Stimulated activated CD8-positive, alpha-beta memory T cell treated with anti-CD3 and anti-CD28 coated beads, Interleukin-4, amount 100 ng/mL, for 48 hours (primary cell): ENCODE measurements at places on chromosomes 16 and 17.

DNA sequence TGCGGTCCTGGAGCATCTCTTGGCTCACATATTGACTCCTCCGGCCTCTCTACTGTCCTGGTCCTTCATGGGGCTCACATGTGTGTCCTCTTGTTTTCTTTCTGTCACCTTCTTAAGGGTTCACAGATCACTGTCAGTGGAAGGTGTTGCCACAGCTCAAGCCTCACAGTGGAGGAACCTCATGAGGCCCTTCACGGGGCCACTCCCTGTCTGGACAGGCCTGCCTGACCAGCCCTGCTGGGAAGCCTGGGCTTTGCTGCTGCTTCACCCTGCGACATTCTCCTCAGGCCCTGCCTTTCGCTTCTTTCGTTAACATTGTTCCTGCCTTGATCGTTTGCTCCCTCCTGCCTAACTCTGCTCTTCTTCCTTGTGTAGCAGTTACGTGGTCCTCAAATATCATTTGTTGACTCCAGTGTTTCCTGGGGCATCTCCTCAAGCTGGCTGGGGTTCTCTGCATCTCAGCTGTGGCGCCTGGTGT, 55.9 kb downstream of the WDR45B start:
- DNase-seq = no peak

DNA sequence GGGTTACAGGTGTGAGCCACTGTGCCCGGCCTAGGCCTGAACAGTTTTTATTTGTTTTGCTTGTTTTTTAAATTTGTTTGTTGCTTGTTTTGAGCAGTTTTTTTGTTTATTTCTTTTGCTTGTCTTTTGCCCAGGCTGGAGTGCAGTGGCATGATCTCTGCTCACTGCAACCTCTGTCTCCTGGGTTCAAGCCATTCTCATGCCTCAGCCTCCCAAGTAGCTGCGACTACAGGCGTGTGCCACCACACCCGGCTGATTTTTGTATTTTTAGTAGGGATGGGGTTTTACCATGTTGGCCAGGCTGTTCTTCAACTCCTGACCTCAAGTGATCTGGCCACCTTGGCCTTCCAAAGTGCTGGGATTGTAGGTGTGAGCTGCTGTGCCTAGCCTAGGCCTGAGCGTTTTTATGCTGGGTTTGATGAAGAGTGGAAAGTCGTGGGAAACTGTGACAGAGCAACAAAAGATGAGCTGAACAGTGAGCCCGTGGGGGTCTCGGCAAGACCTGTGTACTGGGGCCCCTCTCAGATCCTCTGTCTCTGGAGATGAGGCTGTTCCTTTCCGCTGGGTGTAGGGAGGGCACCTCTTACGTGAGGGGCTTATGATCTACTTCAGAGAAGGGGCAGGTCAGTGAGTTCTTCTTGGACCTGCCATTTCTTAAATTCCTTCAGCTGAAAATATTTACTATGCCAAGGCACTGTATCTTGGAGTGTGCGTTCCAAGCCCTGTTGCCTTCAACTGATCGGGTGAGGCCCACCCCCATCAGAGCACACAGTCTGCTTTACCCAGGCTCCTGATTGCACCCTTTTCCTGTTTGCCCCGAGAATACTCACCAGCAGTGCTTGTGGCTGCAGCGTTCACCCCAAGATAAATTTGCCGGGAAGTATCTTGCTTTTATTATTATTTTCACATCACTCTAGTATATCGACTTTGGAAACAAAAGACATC, 322.1 kb downstream of the SEC14L1 start:
- DNase-seq = peak; percentile 45

DNA sequence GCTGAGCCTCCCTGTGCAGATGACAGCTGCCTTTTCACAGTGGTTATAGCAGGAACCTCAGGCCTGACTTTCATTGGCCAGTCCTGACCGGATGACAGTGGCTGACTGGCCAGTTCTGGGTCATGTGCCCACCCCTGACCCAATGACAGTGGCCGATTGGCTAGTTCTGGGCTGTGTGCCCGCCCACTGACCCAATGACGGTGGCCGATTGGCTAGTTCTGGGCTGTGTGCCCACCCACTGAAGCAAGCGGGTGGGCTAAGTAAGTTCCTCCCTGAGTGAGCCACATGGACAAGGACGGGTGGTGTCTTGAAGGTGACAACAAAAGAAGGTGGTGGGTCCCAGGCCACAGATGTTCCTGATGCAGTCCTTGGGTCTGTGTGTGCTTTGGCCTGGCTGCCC, 9.5 kb downstream of the DEF8 start:
- peak; percentile 35 for DNase-seq

GRCh38 chr17:18250708-18251107, 7.8 kb downstream of the FLII start:
- no peak for DNase-seq

GRCh38 chr17:15413101-15413771, 54.2 kb downstream of the CDRT4 start:
- no peak for DNase-seq

DNA sequence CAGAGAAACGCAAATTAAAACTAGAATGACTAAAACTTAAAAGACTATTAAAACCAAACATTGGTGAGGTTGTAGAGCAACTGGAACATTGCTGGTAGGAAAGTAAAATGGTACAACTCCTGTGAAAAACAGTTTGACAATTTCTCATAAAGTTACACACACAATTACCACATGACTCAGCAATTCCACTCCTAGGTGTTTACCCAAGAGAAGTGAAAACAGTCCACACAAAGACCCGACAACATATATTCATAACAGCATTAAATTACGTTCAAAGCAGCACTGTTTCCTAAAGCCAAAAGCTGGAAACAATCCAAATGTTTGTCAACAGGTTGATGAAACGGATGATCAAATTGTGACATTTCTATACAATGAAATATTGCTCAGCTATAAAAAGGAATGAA, 26.5 kb upstream of the ALOX12 start:
- no peak for DNase-seq
